Caki2 (cell line): ENCODE measurements at places on chromosomes 7 and 10. TPM values are rescaled to one million over a fixed set of nuclear protein-coding genes. Genes with fewer than 3 reads are reported as not detected.

GRCh38 chr7:29408841-29409243 is 154.8 kb upstream of the PRR15 start:
- peak; percentile 56 for DNase-seq

The LAMB1 gene
- 121 and 127 TPM in 2 replicates for total RNA-seq

DNA sequence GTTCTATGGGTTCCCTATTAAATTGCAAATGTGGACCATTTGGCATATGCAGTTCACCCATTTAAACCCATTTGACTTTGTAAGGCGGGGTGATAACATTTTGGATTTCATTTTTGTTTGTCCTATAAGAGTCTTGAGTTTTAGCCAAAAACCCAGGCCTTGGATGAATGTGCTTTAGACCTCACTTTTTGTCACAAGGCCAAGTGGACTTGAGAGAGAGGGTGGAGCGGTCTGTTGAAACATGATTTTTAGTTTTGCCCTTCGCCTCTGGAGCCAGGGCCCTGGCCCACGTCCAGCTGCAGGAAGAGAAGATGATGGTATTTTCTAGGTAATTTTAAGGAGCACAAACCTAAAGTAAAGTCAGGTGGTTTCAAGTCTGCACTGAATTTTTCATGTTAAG is 260.1 kb downstream of the SLC25A13 start:
- DNase-seq: no peak

The PDE6C gene
- total RNA-seq: not detected in 2 replicates

GRCh38 chr7:113015034-113015645 is 71.5 kb downstream of the GPR85 start:
- DNase-seq: peak; percentile 16

DNA sequence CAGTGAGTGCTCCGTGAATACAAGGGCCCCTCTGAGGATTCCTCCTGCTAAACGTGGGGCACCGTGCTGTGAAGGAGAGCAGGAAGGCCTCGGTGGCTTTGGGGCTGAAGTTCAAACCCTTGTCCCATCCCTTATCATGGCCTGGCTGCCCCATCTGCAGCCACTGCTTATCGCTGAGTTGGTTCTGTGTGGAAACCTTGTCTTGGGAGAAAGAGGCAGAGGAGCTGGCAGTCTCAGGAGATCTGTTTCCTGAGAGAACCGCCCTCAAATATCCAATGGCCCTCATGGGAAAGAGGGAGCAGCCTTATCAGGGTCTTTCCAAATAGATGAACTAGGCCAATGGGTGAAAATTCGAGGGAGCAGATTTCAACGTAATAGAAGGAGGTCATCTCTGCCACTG is 52.0 kb upstream of the NRF1 start:
- DNase-seq: no peak

The STMP1 gene
- 15.7 and 29.9 TPM in 2 replicates for total RNA-seq

- DNase-seq: no peak
Measured at GRCh38 chr7:130930681-130931080, 196.7 kb upstream of the KLF14 start.

GRCh38 chr10:47040041-47040491 is 128.8 kb downstream of the PTPN20 start:
- DNase-seq: no peak

GRCh38 chr7:24707988-24708615 is 49.2 kb downstream of the GSDME start:
- DNase-seq: no peak

GRCh38 chr10:7333961-7334641 is 76.7 kb downstream of the SFMBT2 start:
- no peak for DNase-seq

The ELOVL3 gene
- 0.12 and 0.78 TPM in 2 replicates for total RNA-seq

GRCh38 chr10:119919271-119919670 is 26.7 kb downstream of the SEC23IP start:
- DNase-seq: no peak

GRCh38 chr10:109886037-109886780 is 37.1 kb downstream of the XPNPEP1 start:
- DNase-seq: no peak

GRCh38 chr10:103519798-103520197 is 26.3 kb downstream of the NEURL1 start:
- DNase-seq: no peak

DNA sequence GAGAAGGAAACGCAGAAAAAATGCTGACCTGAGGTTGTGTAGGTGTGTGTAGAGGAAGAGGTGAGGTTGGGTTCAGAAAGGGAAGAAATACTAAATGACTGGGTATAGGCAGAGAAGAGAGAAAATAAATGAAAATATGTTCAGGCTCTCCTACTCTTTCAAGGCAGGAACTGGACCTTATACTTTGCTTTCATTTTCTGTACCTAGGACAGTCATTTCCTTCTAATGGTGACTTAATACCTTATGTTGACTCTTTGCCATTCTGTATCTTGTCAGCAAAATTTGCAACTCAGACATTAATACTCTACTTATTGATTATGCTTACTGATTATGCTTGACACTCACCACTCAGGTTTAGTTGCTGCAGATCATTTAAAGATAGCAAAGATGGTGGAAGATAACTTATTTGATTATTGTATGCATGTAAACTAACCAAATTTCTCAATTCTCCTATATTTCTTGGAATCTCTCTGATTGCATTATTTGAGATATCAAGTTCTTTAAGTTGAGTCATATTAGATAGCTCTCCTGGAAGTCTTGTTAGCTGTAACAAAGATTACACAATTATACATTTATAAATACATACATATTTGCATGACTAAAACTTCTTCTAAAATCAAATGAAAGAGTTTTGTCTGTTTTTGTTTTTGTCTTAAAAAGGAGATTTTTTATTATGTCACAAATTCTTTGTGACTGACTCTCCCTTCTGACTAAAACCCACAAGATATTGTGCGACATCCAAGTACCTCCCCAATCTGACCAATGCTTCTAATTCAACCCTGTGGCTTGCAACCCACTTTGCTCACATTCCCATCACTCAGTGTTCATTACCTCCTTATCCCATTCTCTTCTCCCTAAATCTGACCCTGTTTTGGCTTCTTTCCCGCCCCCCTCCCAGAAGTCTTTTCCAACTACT is 20.0 kb downstream of the LRRD1 start:
- DNase-seq: no peak

GRCh38 chr7:130909881-130910672 is 176.1 kb upstream of the KLF14 start:
- DNase-seq: no peak

DNA sequence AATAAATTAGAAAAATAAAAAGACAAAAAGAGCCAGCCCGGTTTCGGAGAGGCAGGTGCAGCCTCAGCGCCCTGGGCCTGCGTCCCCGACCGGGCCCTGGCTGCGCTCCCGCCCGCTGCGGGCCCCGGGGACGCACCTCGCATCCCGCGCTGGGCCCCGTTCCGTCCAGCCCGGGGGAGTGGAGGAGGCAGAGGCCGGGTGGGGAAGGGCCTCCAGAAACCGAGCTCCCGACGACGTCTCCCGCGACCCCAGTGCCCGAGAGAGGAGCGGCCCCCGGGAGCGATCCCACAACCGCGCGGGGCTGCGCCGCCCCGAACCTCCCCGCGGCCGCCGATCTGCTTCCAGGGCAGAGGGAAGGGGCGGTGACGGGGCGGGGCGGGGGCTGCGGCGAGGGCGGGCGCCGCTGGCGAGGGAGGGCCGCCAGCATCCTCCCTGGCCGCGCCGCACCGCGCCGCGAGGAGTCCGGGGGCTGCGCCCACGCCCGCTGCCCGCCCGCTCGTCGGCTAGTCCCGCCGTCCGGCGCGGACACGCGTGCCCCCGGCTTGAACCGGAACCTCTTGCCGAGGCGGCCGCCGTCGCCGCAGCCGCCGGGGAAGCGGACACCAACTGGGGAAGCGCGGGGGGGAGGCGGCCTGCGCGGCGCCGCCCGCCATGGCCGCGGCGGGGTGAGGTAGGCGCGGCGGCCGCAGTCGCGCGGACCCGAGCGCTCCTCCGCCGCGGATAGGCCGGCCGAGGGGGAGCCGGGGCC is at the start of gene CCNY:
Gene CCNY, plus strand, starts transcription at position 426 of the 748 bp plus-strand sequence. CDS start 545 bp downstream, outside the sequence.
- peak; percentile 73 for DNase-seq

DNA sequence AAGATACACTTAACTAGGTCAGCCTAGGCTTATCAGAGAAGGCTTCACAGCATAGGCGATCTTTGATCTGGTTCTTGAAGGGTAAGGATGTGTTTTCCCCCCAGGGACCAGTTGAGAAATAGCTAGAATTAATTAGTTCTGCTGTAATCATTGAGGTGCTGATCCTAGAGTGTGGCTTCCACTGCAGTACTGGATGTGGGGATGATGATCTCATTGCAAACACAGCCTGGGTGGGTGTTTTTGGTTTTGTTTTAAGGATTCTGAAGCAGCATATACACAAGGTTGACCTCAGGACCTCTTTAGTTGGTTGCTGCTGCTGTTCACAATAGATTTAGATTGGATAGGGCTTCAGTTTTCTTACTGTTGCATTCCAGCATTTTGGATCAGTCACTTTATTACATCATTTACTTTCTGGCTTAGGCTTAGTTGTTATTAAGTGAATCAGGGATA is 159.7 kb downstream of the AUTS2 start:
- DNase-seq: no peak

DNA sequence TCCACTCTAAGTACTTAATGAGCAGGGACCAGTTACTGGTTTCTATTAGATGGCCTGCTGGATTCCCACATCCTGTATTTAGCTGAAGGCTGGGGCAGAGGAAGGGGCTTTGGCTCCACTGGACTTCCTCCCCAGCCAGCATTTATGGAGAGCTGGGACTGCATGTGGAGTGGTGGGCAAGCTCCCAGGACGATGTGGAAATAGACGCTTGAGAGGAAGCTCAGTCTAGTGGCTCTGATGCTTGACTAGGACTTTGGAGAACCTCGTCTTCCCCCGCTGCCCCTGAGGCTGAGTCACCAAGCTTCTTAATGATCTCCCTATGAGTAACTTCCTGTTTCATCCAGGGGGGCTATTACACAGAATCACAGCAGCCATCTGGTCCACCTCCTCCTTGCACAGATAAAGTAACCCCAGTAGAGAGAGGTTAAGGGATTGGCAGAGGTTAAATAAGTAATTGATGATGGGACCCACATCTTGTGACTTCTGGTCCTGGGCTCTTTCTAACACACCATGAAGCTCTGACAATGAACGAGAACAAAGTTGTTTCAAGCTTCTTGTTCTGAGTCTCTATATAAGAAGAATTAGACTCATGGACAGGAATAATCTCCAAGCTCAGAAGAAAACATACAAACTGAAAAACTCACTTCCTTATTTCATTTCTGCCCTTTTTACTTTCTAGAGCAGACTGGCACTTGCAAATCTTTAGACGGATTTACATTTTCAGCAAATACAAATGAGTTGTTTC is 126.2 kb downstream of the PRPF18 start:
- peak; percentile 78 for DNase-seq

GRCh38 chr7:116176226-116176625 is 34.1 kb upstream of the TES start:
- no peak for DNase-seq

- DNase-seq: no peak
Measured at GRCh38 chr7:128076796-128077271, 45.6 kb upstream of the LRRC4 start.

GRCh38 chr10:61943674-61944378 is 42.3 kb downstream of the ARID5B start:
- no peak for DNase-seq

DNA sequence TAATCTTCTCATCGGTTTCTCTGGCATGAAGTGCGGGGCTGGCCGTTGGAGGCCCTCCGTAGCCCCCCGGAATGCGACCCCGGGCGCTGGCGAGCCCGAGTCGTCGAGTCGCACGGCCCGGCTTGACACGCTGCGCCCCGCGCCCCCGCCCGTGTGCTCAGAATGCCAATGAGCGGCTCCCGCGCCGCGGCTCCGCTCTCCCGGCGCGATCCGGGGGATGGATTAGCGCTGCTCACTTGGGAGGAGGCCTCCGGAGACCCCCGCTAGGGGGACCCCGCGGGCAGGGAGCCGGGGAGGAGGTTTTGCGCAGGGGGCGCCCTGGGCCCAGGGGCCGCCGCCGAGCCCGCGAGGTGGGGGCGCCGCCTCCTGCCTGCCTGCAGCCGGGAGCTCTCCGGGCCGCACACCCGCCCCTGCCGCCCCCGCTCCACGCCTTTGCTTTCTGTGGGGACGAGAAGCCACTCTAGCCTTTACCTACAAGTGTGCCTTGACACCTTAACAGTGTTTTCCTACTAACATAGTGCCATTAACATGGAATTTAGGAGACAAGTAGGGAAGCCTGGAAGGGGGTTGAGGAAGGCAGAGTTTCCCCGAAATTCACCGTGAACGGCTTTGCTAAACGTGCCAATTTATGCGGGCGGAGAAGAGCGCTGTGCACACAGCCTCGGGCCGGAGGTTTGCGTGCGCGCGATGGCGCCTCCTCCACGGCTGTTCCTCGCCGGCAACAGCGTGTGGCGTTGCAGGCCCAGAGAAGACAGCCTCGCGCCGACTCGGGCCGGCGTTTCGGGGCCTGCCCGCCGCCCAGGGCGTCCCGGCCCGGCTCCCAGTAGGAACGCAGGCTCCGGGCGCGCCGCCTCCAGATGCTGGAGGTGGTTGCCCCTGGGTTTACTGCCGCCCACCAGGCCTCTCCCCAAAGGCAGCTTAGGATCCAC is 7.1 kb downstream of the SHH start:
- no peak for DNase-seq

DNA sequence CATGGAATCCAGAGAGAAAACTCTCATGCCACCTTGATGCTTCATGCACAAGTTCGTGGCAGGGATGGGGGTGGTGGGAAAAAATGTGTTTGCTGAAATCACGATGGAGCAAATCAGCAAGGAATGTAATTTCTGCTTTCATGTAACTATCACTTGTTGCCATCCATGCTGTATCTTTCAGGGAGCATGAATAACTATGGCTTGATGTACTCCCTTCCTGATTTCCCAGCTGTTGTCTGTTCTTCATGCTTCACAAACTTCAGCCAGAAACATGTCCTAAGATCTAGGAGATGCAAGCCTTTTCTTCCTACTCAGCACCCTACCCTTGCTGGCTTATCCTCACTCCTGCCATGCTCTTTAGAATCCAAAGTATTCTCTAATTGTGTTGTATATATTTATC is 64.0 kb downstream of the LRRC4 start:
- no peak for DNase-seq

- no peak for DNase-seq
Measured at GRCh38 chr7:13466874-13467547, 522.5 kb downstream of the ETV1 start.

GRCh38 chr10:30536578-30536977 is 93.0 kb downstream of the LYZL2 start:
- DNase-seq: no peak

The TSPAN14 gene
- 57.1 and 92.5 TPM in 2 replicates for total RNA-seq

The CHST12 gene
- total RNA-seq: 5.1 and 12.7 TPM in 2 replicates

The KRIT1 gene
- total RNA-seq: 7.2 and 21.9 TPM in 2 replicates

- no peak for DNase-seq
Measured at GRCh38 chr7:100894860-100895700, 608 bp downstream of the ACHE start.

The TMEM196 gene
- total RNA-seq: not detected in 2 replicates

GRCh38 chr10:110744782-110745181 is 100.6 kb downstream of the RBM20 start:
- DNase-seq: no peak

DNA sequence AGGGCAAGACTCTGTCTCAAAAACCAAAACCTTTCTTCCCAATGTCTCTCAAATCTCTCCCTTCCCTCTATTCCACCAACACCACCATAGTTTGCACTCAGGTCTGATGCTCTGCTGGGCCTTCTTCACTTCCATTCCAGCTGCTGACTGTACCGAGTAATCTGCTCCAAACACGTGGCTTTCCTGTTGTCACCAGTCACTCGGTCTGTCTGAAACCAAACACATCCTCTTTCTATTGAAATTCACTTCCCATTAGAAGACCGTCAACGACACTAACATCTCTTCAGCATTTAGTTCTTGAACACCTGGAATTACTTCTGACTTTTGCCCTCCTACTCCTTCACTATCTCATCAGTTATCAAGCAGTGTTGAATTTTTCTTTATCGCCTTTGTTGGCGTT is 4.7 kb upstream of the NRF1 start:
- DNase-seq: no peak
